ENCODE measurements at places on chromosomes 13 and 19.
A peak's percentile ranks its signal among the peaks of the same experiment; 100 is the strongest.

GRCh38 chr19:52734331-52734892 lies 432 bp downstream of the ZNF611 start:
- peak; percentile 22 for DNase-seq

DNA sequence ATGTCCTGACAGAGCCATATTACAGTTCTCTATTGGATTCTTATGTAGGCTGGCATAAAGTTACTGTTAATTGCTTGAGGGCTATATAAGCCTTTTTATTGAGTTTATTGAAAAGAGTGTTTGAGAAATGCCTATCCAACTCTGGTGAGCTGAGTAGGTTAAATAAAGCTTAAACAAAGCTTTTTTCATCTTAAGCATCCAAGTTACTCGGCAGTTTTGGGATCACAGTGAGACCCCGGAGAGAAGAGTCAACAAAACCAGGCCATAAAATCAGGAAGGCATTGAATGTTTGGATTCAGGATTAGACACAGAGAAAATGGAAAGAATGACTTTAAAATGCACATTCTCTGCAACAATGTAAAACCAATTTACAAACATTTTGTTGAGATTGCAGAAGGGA lies 588.5 kb downstream of the DACH1 start:
- DNase-seq = no peak

GRCh38 chr13:110353339-110353977 lies 46.4 kb downstream of the COL4A2 start:
- no peak for DNase-seq

DNA sequence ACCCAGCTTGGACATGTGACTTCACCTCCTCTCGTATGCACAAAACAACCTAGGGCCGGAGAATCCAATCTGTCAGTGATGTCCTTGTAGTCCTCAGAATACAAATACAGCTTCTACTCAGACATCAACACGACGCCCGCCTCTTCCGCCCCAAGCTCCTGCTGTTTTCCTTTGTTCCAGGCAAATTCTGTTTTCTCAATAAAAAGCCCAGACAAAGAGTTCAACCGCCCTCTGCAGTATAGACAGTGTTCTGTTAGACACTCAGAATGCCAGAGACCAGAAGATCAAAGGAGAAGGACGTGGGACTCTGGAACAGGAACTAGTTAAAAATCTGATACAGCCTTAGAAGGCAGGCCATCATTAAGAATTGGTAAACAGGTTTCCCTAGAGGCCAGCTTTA lies 42.0 kb upstream of the GGACT start:
- DNase-seq = no peak

- DNase-seq = no peak
Measured at GRCh38 chr19:11140896-11141295, 14.7 kb downstream of the SPC24 start.

- DNase-seq = no peak
Measured at GRCh38 chr13:30776661-30777060, 41.3 kb downstream of the ALOX5AP start.

GRCh38 chr13:28329395-28330158 lies 165.4 kb downstream of the FLT1 start:
- DNase-seq = peak; percentile 23

DNA sequence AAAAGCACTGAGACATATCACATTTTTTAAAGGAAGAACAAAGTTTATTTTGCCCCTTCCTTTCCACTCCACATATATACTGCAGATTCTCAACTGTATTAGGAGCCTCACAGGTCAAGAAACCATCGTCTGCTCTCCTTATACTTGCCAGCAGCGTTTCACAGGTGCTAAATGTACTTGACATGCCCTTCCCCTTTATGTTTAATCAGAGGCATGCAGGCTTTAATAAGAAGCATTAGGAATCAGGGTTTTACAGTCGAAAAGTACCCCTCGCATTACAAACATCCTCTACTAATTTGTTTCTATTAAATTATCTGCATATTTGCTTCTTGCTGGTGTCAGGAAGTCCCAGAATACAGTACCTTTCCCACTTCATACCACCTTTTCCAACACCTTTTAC lies 3.7 kb upstream of the RAP2A start:
- no peak for DNase-seq

- DNase-seq = no peak
Measured at GRCh38 chr19:18329035-18329376, 6.1 kb upstream of the LSM4 start.

DNA sequence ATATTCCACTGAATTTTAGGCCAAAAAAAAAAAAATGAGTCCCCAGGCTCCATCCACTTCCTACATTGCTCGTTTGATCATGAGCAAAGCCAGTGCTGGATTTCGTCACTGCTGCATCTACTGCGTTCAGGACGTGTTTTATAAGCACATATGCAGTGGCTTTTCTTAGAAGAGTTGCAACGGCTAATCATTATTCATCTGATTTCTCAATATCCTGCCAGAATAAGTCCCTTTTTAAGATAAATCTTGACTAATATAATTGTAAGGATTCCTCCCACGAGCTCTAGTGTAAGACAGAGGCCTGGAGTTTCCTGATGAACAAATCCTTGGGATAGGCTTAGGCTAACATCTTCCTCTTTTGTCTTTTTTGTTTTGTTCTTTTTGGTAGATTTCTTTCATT lies 19.5 kb downstream of the FAM124A start:
- DNase-seq = no peak

- no peak for DNase-seq
Measured at GRCh38 chr13:33487575-33488243, 202.2 kb upstream of the STARD13 start.

- no peak for DNase-seq
Measured at GRCh38 chr13:29858667-29859066, 8.2 kb upstream of the UBL3 start.

DNA sequence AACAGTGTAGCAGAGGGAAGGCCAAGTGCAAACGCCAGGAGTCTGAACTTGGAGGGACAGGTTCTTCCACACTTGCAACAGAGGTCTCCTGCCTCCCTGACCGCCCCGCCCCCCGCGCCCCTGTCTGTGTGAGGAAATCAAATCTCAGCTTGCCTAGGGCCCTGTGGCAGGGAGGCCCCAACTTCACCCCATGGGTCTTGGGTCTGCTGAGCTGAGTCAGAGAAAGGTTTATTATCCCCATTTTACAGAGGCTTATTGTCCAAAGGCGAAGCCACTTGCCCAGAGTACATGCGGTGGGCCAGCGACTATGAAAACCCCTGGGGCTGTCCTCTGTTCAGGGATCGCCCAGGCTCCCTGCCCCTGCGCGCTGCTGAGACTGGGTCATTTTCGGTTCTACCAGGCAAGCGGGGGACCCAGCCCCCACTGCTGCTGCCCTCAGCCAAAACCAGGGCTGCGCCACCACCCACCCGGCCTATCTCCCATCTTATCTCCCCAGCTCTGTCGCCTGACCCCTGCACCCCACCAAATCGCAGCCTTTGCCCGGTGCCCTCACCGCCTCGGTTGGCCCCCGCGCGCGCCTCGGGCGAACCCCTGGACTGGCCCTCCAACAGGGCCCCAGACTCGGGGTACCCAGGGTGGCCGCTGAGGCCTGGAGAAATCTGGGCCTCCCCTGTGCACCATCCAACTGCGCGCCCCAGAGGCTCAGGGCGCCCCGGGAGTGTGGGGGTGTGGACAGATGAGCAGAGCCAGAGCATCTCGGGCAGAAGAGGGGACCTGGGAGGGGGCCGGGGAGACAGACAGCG lies 850 bp upstream of the CERS4 start:
- no peak for DNase-seq

- no peak for DNase-seq
Measured at GRCh38 chr13:51767100-51767499, 36.9 kb downstream of the DHRS12 start.

GRCh38 chr13:98529171-98529570 lies 47.7 kb downstream of the STK24 start:
- DNase-seq = no peak

- no peak for DNase-seq
Measured at GRCh38 chr13:101739382-101740178, 287.1 kb downstream of the ITGBL1 start.

DNA sequence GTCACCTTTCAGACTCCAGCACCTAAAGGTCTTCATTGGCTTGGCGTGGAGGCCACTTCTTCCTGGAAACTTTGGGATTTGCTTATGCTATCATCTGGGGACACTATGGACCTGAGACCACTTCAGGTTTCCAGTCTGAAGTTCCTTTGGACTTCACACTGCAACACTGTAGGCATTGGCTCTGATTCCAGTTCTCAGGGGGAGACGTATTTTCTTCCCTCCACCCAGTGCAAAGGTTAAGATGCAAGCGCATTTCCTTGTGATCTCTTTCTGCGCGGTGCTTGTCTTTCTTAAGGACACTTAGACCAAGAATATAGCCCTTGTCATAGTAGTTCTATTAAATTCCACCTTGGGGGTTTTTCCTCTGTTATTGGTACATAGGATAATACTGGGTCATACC lies 299.8 kb downstream of the TSHZ3 start:
- DNase-seq = no peak

- DNase-seq = no peak
Measured at GRCh38 chr13:76216729-76217128, 580.6 kb downstream of the LMO7 start.
